Upper lobe of left lung (tissue), 6 donors: ENCODE measurements at places on chromosomes 3 and 15. TPM values are rescaled to one million over a fixed set of nuclear protein-coding genes. Genes with fewer than 3 reads are reported as not detected.

- no peaks in the 10 kb centered on the region for H3K36me3 ChIP-seq
- H3K27ac ChIP-seq, result no peak overlapping the region
- no peaks in the 10 kb centered on the region for H3K4me1 ChIP-seq
Measured at GRCh38 chr15:89442155-89442554, 54.2 kb downstream of the RHCG start.

Gene ABI3BP
- total RNA-seq, result 46.1 TPM

DNA sequence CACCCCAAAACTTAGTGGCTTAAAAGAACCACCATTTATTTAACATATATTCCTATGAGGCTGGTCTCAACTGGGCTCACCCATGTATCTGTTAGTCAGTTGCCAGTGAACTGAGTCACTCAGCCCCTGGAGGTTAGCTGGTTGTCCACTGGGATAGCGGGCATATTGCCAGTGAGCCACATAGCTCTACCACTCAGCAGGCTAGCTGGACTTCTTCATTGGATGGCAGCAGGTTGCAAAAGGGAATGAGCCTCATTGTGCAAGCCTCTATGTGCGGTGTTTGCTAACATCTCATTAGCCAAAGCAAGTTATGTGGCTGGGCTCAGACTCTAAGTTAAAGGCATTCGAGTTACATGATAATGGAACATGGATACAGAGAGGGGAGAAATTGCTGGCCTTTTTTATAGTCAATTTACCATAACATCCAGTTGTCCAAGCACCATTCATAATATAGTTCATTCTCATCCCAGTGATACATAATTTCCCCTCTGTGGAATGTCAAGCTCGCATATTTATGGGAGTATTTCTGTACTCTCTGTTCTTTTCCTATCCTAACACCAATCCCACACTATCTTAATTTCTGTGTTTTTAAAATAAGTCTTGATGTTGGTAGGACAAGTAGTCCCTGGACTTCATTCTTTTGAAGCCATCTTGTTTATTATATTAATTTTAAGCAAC is 8.7 kb downstream of the BTD start:
- peak; percentile 80 for DNase-seq
- H3K36me3 ChIP-seq, result no peaks in the 10 kb centered on the region
- H3K27me3 ChIP-seq, result no peaks in the 10 kb centered on the region

DNA sequence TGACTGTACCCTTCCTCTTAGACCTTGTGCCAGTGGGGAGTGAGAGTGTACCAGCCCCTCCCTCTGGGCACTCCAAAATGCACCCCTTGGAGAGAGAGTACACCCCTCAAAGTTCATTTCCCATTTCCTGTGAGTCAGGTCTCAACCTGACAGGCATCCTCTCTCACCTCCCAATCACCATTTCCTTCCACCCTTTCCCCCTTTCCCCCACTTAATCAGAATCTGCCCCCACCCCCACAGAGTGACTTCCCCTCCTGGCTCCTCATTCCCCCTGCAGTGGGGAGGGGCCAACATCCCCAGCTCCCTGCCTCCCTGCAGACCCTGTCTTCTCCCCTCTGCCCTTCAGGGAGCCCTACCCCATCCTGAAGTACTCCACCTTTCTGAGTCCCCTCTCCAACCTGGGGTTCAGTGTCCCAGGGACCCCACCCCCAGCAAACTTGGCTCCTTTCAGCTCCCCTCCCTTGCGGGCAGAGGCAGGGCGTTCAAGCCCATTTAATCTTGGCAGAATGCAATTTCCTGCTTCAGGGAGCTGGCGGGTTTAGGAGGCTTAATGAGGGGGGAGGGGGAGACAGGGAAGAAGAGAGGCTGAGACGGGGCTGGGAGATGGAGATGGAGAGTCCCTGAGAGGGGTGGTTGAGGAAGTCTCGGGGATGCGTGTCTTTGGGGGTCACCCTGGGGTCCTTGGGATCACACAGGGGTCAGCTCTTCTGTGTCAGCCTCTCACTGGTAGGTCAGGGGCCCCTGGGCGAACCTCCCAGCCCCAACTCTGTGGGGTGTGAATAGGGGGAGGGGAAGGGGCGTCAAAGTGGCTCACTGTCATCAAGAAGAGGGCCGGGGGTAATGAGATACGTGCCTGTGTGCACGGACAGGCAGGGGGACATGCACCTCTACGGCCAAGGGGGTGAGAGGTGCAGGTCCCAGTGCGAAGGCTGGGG is 16.6 kb upstream of the SEMA3F start:
- no peak overlapping the region for H3K4me3 ChIP-seq
- no peak overlapping the region for H3K27ac ChIP-seq
- no peaks in the 10 kb centered on the region for H3K36me3 ChIP-seq
- DNase-seq, result no peak

GRCh38 chr3:46878781-46879436 is 1.4 kb downstream of the PTH1R start:
- H3K27ac ChIP-seq, result peak overlapping the region; percentile 14
- H3K36me3 ChIP-seq, result no peaks in the 10 kb centered on the region
- no peak for DNase-seq
- peaks cover 20% of the 10 kb centered on the region for H3K4me1 ChIP-seq

GRCh38 chr15:91099995-91100813 is at the start of gene SV2B:
SV2B (plus strand) TSS chr15:91100257; CDS start chr15:91226264, 126,007 bp downstream.
- no peak for DNase-seq
- peaks cover 23% of the 10 kb centered on the region for H3K27me3 ChIP-seq
- H3K27ac ChIP-seq, result no peak within 1 kb of the TSS
- H3K4me3 ChIP-seq, result peak within 1 kb of the TSS; percentile 48
- no peaks in the 10 kb centered on the region for H3K36me3 ChIP-seq

Gene CATSPER2
- total RNA-seq, result 2.8 TPM

DNA sequence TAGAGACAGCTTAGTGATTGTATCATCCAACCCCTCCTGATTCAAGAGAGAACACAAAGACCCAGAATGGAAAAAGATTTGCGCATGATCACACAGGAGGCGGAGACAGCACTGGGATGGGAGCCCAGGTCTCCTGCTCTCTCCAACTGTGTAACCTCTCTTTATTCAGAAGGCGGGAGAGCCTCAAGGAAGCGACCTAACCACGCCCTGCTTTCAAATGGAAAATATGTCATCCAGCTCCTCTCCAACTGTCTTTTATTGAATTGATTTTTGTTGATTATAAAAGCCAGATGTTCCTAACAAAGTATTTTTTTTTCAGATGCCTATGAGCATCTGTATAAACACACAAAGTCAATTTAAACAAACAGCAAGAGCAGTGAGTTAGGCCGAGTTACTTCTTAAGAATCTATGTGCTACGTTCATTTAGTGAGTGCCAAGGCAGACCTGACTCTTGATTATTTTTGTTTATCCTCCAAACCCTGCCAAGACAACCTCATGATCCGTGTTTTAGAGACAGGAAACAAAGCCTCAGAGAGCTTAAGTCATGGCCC is 74.5 kb downstream of the BFSP2 start:
- no peaks in the 10 kb centered on the region for H3K27me3 ChIP-seq
- H3K4me1 ChIP-seq, result peaks cover 27% of the 10 kb centered on the region
- no peak overlapping the region for H3K4me3 ChIP-seq
- peak overlapping the region; percentile 52 for H3K27ac ChIP-seq
- no peak for DNase-seq

DNA sequence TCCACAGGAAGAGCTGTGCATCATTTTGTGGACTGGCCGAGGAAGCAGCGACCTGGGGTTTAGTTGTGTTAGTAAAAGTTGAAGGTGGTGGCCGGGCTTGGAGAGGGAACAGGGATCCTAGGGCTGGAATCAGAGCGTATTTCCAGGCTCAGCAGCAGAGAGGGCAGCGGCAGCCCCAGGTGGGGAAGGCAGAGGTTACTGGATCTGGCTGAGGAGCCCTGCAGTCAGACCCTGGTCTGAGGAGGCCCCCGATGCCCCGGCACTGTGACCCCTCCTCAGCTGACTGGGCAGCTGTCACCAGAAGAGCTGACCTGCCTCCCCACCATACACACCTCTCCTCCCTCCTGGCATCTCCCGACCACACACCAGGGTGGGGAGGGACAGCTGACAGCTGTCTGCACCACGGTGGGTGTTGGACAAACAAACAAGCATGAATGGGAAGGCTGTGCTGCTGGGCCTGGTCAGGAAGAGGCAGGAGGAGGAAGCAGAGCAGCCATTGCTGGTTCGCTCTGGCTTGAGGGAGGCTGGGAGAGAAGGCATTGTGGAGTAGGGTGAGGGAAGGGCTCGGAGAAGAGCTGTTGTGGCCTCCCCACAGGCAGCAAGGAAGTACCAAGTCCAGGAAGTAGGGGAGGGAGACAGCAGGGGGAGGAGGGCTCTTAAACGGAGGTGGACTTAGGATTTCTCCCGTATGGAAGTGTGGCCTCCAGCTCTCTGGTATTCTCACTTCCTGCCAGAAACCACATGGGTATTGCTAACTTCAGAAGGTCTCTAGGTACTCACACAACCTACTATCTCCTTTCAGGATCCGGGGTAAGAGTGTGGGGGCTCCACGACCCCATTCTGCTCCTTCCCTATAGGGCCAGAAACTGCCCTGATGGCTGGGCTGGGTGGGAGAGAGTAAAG is 49.5 kb upstream of the HACD2 start:
- peak overlapping the region; percentile 12 for H3K27ac ChIP-seq
- no peaks in the 10 kb centered on the region for H3K27me3 ChIP-seq
- peaks cover 90% of the 10 kb centered on the region for H3K36me3 ChIP-seq
- peak; percentile 54 for DNase-seq

Gene OR5H6
- not detected for total RNA-seq

DNA sequence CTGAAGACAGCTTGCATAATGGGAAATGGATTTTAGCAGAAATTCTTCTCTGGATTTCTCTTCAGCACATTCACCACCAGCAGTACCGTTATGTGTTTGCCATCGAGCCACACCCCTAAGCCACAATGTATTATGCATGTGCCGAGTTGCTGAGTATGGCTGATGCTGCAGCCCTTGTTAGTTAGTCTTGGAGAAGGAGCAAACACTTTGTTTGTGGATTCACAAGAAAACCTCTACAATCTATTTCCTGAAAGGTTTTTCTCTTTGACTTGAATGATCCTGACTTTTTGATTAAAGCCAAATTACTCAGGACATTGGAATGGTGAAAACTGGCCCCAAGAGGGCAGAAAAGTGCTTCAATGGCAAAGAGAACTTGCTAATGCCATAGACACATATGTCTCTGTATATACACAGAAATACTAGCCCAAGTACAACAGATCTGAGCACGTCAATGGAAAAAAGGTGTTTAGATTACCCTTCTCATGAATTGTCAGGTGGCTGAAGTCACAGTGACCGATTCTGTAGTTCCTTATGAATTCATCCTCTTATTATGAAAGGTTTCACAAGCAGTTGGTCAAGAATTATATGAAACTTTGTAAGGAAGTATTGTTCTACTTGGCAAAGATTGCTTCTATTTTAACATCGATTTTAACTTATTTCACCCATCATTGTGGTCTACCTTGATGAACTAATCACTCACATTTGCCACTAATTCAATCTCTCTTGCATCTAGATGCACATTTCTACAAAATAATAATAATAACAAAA is 103.0 kb downstream of the P3H2 start:
- peaks cover 6% of the 10 kb centered on the region for H3K4me1 ChIP-seq
- DNase-seq, result no peak
- H3K36me3 ChIP-seq, result no peaks in the 10 kb centered on the region
- no peak overlapping the region for H3K27ac ChIP-seq

GRCh38 chr15:62344806-62345539 is 179.9 kb upstream of the C2CD4B start:
- peak overlapping the region; percentile 24 for H3K4me3 ChIP-seq
- H3K36me3 ChIP-seq, result no peaks in the 10 kb centered on the region
- peak; percentile 51 for DNase-seq
- peaks cover 4% of the 10 kb centered on the region for H3K4me1 ChIP-seq
- H3K27ac ChIP-seq, result no peak overlapping the region
- no peaks in the 10 kb centered on the region for H3K27me3 ChIP-seq

DNA sequence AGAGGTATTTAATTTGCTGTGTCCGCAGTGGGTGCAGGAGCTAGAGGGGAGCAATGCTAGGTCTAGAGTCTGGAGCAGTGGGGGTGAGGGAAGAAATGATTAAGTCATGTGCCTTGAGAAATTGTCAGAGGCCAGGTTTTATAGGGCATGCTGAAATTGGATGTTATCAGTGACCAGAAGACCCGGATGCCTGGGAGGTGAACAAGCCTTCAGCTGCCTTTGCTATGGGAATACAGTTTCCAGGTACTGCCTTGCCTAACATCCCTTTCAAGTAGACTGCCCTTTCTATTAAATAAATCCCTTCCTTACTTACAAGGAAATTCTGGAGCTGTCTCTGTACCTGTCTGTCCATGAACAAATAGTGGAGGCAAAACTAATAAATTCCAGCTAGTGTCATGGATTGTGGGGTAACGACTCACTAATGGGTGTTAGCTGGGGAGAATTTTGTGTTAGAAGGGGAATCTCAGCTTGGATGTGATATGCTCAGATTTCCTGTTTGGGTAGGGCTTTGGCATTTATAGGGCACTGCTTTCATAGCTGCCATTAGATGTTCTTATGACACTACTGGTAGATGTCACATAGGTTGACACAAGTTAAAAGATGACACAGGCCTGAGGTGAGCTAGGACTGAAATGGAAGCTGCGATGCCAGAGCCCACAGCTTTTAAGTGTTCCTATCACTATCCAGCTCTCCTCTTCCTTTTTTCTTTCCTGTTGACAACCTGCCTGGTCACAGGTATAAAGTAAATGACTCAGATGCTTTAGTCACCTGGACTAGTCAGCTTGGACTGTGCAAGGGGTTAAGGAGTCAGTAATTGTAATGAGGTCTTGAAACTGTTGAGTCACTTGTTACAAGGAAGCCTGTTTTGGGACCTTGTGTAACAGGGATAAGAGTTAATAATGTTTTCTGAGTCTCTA is 21.3 kb downstream of the CHD2 start:
- H3K36me3 ChIP-seq, result peaks cover 29% of the 10 kb centered on the region
- no peaks in the 10 kb centered on the region for H3K27me3 ChIP-seq
- peaks cover 72% of the 10 kb centered on the region for H3K4me1 ChIP-seq
- no peak for DNase-seq
- H3K27ac ChIP-seq, result peak overlapping the region; percentile 70

DNA sequence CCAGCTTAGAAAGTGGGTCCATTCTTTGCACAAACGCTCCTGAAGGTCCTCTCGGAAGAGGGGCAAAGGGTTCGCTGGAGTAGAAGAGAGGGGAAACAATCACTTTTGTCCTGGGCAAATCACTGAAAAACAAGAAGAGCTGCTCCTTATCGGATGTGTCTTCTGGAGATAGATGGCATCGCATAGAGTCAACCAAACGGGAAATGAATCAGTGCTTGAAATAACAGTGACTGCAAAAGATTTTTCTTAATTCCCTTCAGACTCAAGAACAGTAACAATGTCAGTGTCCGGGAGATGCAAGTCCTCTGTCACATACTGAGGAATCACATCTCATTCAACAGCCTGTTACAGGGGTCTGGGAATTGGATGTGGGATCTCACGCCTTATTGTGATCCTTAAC is 78.8 kb upstream of the PCSK6 start:
- H3K4me3 ChIP-seq, result no peak overlapping the region
- H3K27me3 ChIP-seq, result no peaks in the 10 kb centered on the region
- DNase-seq, result no peak

- no peaks in the 10 kb centered on the region for H3K36me3 ChIP-seq
- no peaks in the 10 kb centered on the region for H3K27me3 ChIP-seq
- H3K4me3 ChIP-seq, result no peak overlapping the region
- no peak for DNase-seq
- H3K27ac ChIP-seq, result no peak overlapping the region
- no peaks in the 10 kb centered on the region for H3K4me1 ChIP-seq
Measured at GRCh38 chr3:425079-425478, 228.5 kb downstream of the CHL1 start.
